ENCODE measurements at places on chromosomes 12 and 14.

DNA sequence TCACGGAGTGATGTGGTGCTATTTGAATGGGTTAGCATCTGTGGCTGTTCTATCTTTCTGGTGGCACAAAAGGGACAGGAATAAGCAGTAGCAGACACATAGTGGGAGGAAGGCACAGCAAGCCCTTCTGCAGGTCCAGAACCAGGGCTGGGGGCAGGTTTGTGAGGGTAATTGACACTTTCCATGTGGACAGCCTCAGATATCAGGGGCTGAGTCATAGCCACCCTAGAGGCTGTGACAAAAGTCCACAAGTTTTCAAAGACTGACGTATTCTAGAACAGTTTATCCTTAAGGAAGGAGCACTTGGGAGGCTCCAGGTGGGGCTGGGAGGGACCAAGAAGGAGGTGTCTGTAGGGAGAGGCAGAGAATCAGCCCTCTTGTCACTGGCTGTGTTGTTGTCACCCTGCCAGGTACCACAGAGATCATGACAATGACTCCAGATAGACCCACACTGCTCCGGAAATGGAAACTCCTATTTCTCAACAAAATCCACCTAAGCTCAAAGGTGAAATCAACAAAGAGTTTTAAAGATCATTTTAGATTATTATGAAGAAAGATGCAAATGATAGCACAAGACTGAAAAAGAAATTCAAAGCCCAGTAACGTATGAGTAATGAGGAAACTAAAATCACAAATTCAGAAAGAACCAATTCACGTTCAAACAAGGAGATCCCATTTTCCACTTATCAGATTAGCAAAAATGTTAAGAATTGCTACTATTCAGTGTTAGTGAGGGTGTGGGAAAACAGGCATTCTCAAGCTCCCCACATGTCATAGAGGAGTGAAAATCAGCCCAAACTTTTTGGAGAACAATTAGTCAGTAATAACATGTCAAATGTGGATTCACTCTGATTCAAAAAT, 48.3 kb downstream of the NFKBIA start:
- DNase-seq = no peak

DNA sequence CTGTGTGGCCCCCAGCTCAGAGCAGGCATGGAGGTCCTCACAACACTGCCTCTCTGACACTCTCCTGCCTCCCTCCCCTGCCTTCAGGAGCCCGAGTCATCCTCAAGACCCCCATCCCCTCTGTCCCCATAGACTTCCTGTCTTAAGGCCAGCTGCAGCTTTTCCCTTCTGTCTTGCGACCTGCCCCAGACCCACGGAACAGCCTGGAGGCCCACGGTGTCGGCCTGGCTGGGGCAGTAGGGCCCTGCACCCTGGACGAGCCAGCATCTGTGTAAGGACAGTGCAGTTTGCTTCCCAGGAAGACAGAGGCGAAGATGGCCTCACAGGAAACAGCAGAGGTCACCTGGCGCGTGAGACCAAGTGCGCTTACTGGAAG, 9.7 kb downstream of the TEDC1 start:
- DNase-seq = no peak

DNA sequence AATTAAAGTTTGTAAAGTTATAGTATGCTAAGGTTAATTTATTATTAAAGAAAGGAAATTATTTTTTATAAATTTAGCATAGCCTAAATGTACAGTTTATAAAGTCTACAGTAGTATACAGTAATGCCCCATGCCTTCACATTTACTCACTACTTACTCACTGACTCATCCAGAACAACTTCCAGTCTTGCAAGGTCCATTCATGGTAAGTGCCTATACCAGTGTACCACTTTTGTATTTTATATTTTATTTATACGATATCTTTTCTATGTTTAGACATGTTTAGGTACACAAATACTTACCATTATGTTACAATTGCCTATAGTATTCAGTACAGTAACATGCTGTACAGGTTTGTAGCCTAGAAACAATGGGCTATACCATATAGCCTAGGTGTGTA, 95.1 kb upstream of the GRIN2B start:
- DNase-seq = no peak

DNA sequence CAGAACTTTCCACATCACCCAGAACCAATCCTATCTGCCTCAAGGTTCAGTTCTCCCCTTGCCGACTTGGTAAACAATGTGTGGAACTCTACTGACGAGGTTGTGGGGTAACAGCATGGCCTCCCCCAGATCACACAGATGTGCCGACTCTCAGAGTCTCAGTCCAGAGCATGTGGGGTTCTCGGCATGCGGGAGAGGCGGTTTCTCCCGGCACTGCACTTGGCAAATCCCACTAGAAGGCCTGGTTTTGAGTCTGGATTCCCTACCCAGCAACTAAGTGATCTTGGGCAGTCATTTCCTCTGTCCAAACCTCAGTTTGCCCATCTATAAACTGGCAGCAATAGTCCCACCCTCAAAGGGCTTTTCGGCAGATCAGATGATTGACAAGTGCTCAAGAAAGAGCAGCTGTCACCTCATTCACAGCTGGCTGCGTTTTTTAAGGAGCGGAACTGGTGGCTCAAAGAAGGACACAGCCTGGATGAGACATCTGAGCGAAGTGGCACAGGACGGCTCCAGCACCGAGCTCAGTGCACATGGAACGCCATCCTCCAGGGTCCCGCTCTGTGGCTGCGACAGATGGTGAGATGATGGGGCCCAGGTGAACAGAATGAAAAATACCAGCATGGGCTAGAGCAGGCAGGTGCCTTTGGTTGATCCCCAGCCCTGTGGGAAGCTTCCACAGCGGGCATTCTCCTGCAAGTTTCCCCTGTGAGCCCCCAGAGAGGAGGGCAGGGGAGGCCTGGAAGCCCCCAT, 7.3 kb downstream of the TESC start:
- no peak for DNase-seq

DNA sequence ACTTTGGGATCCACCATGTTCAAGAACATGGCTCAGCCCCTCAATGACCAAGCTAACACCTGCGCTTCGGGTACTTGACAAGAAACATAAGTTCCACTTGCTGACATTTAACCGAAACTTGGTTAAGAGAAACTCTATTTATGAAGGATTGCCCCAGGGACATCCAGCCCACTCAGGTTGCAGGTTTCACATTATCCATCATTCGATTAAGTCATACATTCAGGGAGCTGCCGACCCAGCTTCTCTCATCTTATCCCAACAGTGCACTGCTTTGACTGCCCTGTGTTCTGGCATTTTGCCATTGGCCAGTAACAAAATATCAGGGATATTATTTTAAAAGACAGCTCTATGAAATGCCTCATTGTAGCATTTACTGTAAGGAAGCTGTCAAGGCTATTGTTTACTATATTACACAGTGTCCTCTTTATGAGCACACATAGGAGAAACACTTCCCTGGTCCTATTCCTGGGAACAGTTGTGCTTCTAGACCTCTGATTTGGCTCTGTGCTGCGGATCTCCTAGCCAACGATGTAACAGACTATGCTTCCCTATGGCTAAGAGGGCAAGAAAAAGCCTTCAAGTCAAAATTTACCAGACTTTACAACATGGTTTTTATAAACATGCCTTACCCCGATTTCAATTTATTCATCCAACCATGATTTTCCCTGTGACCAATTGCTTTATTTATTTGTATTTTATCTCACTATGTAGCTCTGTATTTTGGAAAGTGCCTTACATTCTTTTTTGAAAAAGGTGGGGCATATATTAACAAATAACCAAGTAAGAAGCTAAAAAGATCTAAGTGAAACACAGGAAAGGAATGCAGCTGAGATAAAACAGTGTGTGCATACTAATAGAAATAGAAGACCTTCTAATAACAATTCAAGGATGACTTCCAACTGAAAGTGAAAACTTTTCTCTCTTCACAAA, 109.3 kb downstream of the ITPR2 start:
- no peak for DNase-seq

DNA sequence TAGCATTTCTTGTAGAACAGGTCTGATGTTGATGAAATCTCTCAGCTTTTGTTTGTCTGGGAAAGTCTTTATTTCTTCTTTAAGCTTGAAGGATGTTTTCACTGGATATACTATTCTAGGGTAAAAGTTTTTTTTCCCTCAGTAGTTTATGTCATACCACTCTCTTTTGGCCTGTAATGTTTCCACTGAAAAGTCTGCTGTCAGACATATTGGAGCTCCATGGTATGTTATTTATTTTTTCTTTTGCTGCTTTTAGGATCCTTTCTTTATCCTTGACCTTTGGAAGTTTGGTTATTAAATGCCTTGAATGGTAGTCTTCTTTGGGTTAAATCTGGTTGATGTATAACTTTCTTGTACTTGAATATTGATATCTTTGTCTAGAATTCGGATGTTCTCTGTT, 306.1 kb downstream of the FUT8 start:
- DNase-seq = no peak

- no peak for DNase-seq
Measured at GRCh38 chr12:92737855-92738850, 35.4 kb downstream of the PLEKHG7 start.

GRCh38 chr12:77339610-77340009, 274.2 kb upstream of the E2F7 start:
- no peak for DNase-seq

DNA sequence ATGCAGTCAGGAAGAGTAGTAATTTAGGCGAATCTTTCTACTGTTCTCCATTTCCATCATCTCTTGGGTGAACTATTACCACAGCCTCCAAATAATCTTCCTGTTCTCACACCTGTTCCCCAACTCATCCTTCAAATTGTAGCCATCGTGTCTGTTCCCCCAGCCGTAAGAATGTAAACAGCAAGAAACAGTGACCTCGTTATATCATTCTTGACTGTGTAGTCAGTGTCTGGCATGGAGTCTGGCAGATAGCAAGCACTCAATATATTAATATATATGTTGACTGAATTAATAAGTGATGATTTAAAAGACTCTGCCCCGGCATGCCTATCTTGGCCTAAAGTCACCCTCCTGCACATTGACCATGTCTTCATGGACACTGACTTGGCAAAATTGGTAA, 20.3 kb downstream of the PDE6H start:
- no peak for DNase-seq

GRCh38 chr12:125142601-125143000, 77.4 kb downstream of the AACS start:
- no peak for DNase-seq

- no peak for DNase-seq
Measured at GRCh38 chr14:99401211-99401610, 79.4 kb downstream of the SETD3 start.

GRCh38 chr12:124898200-124898922, 16.1 kb downstream of the UBC start:
- peak; percentile 46 for DNase-seq

GRCh38 chr12:93404961-93405849, 27.5 kb downstream of the NUDT4 start:
- no peak for DNase-seq

DNA sequence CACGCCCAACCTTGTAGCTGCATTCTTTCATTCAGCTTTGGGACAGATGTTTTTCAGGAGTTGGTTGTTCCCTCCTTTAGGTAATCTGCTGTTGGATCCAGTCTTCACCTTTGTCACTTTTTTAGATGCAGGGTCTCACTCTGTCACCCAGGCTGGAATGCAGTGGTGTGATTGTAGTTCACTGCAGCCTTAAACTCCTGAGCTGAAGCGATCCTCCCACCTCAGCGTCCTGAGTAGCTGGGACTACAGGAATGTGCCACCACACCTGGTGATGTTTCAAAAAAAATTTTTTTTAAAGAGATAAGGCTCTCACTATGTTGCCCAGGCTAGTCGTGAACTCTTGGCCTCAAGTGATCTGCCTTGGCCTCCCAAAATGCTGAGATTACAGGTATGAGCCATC, 164.3 kb downstream of the KTN1 start:
- DNase-seq = no peak

GRCh38 chr12:89476904-89477595, 47.5 kb downstream of the GALNT4 start:
- no peak for DNase-seq

- no peak for DNase-seq
Measured at GRCh38 chr12:10094646-10095395, 4.0 kb downstream of the CLEC1A start.

- DNase-seq = no peak
Measured at GRCh38 chr12:20629414-20630156, 65.5 kb upstream of the SLCO1C1 start.

GRCh38 chr12:102249079-102249841, 51.6 kb upstream of the PMCH start:
- DNase-seq = no peak

- no peak for DNase-seq
Measured at GRCh38 chr14:91361233-91361811, 56.3 kb downstream of the CCDC88C start.

- no peak for DNase-seq
Measured at GRCh38 chr12:87806310-87806709, 222.9 kb downstream of the C12orf50 start.

DNA sequence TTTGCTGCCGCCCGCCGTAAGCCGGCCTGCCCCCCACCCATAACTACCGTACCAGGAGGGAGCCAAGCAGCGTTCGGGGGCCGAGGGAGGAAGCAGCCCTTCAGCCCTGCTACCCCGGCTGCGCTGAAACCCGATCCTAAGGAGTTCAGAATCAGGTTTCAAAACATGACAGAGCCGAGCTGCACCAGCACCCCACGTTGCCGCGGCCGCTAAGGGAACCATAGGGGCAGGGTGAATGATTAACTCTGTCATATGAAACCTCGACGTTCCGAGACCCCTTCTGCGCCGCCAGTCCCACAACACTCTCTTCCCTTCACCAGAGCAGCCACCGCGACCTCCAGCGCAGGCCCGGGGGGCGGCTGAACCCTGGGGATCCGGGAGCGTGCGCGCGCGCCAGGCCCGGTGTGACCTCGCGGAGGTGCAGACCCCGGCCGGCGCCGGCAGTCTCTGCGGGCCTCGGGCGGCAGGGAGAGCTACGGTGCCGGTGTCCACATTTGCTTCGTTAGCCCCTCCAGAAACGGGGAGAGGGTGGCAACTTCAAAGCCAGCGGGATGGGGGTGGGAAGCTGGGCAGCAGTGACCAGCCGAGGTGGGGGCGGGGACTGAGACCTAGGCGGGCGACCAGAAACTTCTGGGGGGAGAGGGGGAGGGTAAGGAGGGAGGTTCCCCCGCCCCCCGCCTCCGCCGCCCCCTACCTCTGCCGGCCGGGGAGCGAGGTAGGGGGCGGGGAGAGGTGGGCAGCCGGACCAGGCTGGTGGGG, 1.6 kb downstream of the SIX4 start:
- peak; percentile 1 for DNase-seq

DNA sequence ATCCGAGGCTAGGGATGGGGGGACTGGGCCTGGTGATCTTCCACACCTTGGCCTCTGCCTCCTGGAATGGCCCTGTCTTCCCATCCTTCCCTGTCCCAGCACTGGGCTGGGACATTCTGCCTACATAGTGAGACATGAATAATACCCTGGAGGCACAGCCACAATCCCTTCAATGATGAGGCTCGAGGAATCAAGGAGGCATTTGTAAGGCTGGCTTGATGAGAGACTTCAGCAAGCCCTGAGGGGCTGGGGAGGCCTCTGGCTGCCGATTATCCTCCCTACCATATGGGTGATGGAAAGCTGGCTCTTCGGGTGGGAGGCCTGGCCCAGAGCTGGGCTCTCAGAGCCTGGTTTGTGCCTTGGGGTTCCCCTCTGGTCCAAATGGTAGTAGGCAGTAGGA, 92.5 kb downstream of the CALM1 start:
- no peak for DNase-seq

DNA sequence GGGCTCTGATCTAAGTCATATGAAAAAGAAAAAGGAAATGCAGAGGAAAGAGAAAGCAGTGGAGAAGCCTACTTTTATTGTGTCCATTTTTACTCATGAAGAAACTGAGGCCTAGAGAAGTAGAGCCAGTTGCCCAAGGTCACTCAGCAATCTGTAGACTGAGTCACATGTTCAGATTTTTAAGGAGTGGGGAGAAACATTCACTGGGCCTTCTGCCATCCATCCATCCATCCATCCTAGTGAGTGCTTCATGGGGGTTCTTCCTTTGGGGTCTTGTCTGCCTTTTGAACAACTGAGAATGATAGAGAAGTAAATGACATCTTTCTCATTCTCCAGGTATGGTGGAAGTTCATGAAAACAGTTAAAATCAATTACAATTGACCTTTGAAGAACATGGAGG, 233.6 kb upstream of the SRRM4 start:
- DNase-seq = no peak
